ENCODE measurements at places on chromosomes 6 and 20. TPM values are rescaled to one million over a fixed set of nuclear protein-coding genes. Genes with fewer than 3 reads are reported as not detected.
A peak's percentile ranks its signal among the peaks of the same experiment; 100 is the strongest.

GRCh38 chr6:18496462-18496861 is 109.3 kb downstream of the RNF144B start:
- no peak for DNase-seq

DNA sequence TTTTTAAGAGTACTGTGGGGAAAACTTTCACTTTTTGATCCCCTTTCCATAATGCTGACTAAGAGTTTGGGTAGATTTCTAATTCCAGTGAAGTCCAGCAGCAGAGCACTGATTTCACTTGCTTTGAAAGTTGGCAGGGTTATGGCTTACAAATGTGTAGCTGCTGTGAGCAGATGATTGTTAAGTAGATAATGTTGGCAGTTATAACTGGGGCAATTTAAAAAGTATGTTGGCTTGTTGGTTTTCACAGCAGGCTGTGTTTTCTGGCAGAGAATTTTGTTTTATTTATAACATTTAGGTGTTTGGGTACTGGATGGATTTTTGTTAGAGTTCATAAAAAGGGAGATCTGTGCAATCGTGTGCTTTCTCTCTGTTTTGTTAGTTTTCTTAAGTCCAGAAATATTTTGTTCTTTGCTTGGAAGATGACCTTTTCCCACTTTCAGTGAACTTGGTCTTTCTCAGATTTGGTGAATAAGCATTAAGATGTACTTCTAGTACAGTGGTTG is 31.4 kb downstream of the AFDN start:
- peak; percentile 27 for DNase-seq

SLC4A11 gene
- 12.2 TPM for total RNA-seq

- DNase-seq, result no peak
Measured at GRCh38 chr20:37225146-37225545, 36.5 kb downstream of the GHRH start.

Data from myocyte (in vitro differentiated cells).